Bronchial epithelial cell (primary cell): ENCODE measurements at places on chromosomes 2 and 18. TPM values are rescaled to one million over a fixed set of nuclear protein-coding genes. Genes with fewer than 3 reads are reported as not detected.

GRCh38 chr2:220969348-220969747 lies 602.8 kb downstream of the EPHA4 start:
- no peak for DNase-seq

SERPINB13 gene
- 8.2 and 48.0 TPM in 2 replicates for total RNA-seq

GRCh38 chr2:26333293-26333692 lies 12.7 kb upstream of the SELENOI start:
- no peak for DNase-seq

GRCh38 chr2:233473878-233474277 lies 92.7 kb downstream of the USP40 start:
- no peak for DNase-seq

GRCh38 chr2:238863749-238864206 lies 15.9 kb downstream of the TWIST2 start:
- DNase-seq = no peak
